ENCODE measurements at places on chromosomes 11 and 22.

GRCh38 chr11:35218956-35219355, 80.0 kb downstream of the CD44 start:
- no peak for DNase-seq

- no peak for DNase-seq
These were observed 852.7 kb downstream of the LUZP2 start for GRCh38 chr11:25349537-25349936.

DNA sequence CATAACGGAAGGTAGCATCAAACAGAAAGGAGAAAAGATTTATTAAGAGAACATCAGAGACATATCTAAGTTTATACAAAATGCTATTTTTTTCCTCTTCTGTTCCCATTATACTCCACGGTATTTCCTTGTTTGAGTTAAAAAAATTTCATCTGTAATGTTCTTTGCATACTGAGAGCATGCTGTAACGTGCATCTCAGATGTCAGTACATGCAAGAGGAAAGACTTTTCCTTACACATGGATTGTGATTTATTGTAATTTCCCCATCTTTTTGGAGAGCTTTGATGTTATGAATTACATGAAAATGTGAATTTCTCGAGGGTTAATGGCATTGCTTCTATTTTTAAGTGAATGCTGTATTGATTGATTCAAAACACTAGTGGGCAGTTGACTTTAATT, 1164.0 kb downstream of the LRRC4C start:
- DNase-seq, result no peak

GRCh38 chr11:73159297-73159696, 17.2 kb upstream of the FCHSD2 start:
- DNase-seq, result no peak

GRCh38 chr22:38073150-38074130, 10.5 kb downstream of the SLC16A8 start:
- no peak for DNase-seq

GRCh38 chr22:44578516-44579230, 80.6 kb upstream of the RTL6 start:
- DNase-seq, result no peak

DNA sequence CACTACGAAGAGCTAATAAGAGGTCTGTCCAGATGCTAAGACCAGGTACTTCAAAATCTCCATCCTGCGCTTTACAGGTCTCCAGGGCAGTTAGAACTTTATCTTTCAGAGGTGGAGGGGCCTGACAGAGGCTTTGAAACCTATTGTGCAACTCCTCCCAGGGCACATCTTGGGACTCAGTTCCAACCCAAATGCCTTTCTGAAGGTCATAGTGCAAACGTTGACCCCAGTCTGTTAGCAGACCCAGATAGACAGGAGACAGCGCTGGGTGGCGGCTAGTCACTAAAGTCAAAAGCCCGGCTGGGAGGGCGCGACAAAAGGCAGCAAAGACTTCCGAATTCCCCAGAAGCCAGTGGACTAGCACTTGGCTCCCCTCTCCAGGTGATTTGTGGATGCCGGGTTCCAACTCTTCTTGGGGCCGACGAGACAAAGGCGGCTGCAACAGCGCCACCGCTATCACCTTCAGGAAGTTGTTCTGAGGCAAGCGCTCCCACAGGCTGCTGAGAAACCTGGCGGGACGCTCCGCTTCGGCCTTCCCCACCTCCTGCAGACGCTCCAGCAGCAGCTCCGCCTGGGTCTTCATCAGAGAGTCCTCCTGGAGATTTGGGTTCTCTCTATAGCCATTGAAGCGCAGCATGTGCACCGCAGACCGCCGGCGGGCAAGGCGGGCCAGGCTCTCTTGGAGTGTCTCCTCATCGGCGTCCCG, 728 bp downstream of the FANCF start:
- peak; percentile 14 for DNase-seq

DNA sequence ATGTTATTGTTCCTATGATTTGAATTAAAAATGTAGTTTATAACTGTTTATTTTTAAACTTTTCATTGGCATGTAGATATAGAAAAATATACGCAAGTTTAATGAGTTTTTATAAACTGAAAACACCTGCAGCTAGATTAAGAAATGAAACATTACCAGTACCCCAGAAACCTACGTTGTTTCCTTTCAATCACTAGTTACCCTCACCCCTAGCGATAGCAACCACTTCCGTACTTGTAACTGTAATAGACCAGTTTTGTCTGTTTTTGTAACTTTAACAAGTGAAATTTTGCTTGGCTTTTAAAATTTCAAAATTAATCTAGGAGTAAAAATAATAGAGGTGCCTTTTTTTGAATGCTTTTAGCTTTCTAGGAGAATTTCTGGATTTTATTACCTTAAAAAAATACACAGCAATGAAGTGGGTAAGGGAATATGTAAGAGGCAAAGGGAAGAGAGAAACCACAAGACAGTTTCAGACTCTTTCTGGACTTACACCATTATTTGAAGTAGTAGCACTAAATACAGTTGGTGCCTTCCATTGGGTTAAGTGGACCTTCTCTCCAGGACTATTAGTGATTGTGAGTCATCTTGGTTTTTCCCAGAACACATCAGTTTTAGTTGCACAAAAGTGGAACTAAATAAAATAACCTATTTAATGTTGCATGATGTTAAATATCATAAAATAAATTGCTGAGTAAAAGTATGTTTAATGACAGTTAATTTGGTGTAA, 18.7 kb upstream of the NAT10 start:
- DNase-seq, result no peak

GRCh38 chr11:20926799-20927540, 257.6 kb downstream of the NELL1 start:
- DNase-seq, result no peak

GRCh38 chr22:22717664-22718063, 73.2 kb downstream of the GGTLC2 start:
- no peak for DNase-seq

DNA sequence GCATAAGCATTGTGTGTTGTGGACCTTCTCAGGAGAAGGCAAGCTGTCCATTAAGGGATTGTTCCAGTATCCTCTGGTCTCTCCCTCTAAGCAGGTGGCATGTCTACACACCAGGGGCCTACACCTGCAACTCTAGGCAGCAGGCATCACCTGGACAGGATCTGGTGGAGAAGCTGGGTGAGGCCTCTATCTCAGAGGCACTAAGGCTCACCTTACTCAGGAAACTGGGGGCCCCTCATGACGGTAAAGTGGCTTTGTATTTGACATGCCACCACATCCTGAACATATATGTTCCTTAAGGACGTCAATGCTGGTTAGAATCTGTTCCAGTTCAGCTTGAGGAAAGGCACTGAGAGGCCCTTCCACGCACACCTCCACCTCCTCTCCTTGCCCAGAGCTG, 891.3 kb downstream of the OPCML start:
- no peak for DNase-seq
